ENCODE measurements at places on chromosomes 7 and 10.
A peak's percentile ranks its signal among the peaks of the same experiment; 100 is the strongest.

- no peak for DNase-seq
Measured at GRCh38 chr10:68222391-68222790, 9.5 kb downstream of the ATOH7 start.

DNA sequence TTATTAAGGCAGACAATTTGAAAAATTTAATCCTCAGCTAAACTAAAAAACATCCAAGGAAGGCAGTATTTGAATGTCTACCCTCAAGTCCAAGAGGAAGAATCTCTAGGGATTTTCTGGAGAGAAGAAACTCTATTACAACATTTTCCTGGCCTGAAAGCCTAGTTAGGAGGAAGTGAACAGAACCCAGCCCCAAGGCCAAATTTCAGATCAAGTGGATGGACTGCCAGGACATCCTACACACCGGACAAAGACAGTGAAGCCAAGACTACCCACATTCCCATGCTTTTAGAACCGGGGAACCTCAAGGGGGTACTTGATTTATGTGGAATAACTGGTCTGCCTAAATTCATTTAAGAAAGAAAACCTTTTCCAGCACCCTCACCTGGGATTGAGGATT is 108.9 kb upstream of the MEOX2 start:
- DNase-seq: no peak

- DNase-seq: no peak
Measured at GRCh38 chr10:64648915-64649314, 1127.7 kb downstream of the REEP3 start.

DNA sequence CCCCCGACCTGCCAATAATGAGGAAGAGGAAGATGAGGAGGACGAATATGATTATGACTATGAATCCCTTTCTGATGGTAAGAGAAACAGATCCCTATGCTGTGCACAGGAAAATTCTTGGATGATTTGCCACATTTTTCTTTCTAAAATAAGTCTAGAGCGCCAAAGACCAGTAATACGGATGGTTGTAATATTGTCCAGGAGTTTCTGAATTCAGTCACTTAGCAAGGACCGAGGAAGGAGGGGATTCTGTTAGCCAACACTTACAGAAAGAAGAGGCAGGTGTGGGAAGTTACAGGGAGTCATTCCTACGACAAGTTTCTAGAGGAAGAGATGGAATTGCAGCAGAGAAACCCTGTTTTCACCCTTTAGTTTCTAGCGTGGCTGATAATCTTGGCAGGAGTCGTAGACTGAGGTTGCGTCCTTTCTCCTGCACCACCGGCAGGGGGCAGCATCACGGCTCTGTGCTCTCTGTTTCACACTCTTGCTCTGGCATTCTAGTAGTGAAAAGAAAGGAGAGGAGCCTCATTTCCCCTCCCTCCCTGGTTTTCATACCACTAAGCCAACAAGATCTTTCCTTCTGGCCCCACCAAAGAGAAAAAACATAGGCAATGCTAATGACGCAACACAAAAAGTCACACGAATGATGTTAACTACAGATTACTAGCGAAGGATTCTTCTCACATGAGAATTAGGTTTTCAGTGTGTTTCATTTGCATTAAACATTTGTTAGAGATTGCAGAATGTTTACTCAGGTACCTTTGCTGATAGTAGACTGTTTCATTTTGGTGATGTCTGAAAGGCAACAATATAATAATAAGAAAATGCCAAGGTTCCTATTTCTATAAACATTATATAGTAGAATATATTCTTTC is 82.7 kb downstream of the NOC3L start:
- peak; percentile 4 for DNase-seq

GRCh38 chr10:61890430-61890829 is 11.1 kb upstream of the ARID5B start:
- no peak for DNase-seq

DNA sequence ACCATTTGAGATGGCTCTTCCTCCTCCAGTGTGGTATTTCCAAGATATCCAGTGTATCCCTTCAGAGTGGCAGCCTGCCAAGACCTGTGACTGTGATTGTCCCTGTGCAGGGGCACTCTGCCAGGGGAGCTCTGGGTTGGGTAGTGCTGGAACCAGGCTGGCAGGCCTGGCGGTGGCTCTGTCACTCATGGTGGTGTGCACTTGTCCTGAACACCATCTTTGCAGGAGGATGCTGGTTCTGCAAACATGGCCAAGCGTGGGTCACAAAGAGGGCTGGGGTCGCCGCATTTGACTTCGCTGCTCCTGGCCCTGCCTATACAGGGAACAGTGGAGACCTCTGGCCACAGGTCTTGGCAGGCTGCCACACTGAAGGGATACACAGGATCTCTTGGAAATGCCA is 205.2 kb downstream of the PRPF18 start:
- DNase-seq: peak; percentile 44
